Epithelial cell of proximal tubule (primary cell): ENCODE measurements at places on chromosomes 16 and 17. TPM values are rescaled to one million over a fixed set of nuclear protein-coding genes. Genes with fewer than 3 reads are reported as not detected.

DNA sequence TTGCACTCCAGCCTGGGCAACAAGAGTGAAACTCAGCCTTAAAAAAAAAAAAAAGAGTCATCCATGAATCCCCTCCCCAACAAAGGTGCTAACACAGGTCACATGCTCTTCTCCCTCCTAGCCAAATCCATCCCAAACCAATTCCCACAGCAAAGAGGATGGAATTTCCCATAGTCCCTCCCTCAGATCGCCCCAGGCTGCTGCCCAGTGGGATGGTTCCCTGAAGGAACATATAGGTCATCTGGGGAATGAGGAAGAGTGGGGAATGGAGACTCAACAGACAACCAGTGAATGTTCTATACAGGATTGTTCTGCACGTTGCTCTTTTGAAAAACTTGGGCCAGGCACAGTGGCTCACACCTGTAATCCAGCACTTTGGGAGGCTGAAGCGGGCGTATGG is 18.2 kb downstream of the LGALS3BP start:
- DNase-seq = no peak

The ICAM2 gene
- 18.4 and 19.9 TPM in 2 replicates for total RNA-seq

GRCh38 chr16:79181419-79181818 is 419.1 kb downstream of the MAF start:
- no peak for DNase-seq

DNA sequence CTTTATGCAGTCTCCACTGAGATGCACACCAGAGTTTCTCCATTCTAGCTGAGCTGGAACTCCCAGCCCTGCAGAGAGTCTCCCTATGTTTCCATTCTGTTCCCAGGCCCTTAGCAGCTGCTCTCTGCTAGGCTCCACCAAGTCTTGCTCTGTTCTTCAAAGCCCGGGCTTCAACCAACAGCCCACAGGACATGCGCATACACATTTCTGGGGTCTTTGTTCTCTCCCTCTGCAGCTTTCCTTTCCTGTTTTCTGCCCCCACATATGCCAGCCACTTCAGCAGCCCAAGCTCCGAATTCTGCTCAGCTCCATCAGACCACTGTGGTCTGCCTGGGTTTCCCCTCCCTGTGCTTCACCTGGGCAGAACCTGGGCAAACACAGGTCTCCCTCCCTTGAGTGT is 205.9 kb downstream of the CBLN1 start:
- DNase-seq = no peak

GRCh38 chr16:78292844-78293380 is 193.5 kb downstream of the WWOX start:
- DNase-seq = peak; percentile 89

GRCh38 chr17:13106171-13106570 is 88.3 kb upstream of the ELAC2 start:
- no peak for DNase-seq

DNA sequence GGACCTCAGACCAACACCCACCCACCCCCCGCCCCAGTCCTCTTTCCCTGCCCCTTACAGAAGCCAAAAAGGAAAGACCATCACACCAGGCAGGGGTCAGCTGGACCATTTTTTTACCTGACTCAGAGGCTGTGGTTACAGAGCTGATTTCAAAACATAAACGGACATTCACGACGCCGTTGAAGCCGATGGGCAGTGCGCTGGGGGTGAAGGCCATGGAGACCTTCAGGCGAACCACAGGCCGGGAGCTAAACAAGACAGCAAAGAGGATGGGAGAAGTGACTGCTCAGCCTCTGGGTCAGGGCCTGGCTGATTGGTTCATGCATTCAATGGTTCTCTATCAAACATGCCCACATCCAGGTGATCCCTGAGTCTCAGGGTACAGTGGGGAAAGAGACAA is 24.1 kb downstream of the HASPIN start:
- no peak for DNase-seq

DNA sequence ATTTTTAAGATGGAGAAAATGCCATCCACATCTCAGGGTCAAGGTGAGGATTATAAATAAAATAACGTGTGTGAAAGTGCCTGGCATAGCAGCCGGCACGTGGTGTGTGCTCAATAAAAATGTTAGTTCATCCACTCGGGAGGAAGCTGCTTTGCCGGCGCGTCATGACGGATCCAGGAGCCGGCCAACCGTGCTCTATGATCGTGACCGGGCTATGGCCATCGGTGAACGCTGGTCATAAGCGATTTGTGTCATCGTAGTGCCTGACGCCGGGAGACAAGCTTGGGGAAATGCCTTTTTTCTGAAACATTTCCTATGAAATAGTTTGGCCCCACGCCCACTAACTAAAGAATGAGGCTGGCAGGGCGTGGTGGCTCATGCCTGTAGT is 74.0 kb downstream of the CMC2 start:
- peak; percentile 40 for DNase-seq

DNA sequence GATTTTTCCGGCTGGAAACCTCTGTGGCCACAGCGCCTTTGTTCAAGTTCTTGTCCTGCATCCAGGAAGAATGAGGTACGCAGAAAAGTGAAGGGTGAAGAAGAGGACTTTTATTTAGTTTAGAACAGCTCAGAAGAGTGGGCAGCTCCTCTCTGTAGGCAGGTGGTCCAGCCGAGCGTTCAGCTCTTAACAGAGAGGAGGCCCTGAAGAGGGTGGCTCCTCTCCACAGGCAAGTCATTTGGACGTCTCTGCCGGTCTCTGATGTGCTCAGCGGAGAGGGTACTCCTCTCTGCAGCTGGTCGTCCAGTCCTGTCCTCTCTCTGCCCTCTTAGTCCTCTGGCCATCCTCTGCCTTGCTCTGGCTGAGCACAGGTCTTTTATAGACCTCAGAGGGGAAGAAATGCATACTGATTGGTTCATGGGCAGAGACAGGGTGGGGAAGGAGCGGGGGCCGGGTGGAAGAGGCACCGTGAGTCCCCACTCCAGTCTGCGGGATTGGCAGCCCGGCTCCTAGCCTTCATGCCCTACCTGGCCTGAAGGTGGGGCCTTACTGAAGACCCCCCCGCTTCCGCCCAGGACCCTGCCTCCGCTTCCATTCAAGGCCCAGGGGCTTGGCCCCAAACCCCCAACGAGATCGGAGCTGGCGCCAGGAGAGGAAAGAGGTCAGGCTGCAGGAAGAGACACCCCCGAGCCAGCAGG is 70.0 kb upstream of the NKD1 start:
- no peak for DNase-seq

The SLC13A5 gene
- total RNA-seq = not detected in 2 replicates

DNA sequence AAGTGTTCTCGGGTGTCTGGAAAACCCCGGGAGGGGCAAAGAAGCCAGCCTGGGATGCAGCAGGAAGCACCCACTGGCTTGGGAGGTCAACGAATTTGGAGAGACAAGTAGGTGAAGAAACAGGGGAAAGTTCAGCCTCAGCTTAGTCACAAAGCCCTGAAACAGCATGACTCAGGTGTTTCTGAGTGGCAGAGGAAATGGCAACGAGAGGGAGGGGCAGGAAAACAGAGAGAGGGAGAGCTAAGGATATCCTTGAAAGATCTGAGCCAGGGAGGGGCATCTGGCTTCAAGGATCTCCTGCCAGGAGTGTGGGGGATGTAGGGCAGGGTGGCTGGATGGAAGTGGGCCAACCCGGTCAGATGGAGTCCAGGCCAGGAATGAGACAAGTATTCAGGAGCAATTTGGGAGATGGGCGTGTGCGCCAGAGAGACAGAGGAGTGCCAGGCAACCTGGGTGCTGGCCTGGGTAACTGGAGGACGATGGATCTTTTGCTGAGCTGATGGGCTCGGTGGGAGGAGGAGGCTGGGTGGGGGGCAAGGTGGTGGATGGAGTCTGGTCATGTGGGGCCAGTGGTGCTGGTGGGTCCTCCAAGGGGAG is 27.2 kb downstream of the ABCC3 start:
- peak; percentile 87 for DNase-seq

The KRTAP4-3 gene
- total RNA-seq = not detected in 2 replicates

DNA sequence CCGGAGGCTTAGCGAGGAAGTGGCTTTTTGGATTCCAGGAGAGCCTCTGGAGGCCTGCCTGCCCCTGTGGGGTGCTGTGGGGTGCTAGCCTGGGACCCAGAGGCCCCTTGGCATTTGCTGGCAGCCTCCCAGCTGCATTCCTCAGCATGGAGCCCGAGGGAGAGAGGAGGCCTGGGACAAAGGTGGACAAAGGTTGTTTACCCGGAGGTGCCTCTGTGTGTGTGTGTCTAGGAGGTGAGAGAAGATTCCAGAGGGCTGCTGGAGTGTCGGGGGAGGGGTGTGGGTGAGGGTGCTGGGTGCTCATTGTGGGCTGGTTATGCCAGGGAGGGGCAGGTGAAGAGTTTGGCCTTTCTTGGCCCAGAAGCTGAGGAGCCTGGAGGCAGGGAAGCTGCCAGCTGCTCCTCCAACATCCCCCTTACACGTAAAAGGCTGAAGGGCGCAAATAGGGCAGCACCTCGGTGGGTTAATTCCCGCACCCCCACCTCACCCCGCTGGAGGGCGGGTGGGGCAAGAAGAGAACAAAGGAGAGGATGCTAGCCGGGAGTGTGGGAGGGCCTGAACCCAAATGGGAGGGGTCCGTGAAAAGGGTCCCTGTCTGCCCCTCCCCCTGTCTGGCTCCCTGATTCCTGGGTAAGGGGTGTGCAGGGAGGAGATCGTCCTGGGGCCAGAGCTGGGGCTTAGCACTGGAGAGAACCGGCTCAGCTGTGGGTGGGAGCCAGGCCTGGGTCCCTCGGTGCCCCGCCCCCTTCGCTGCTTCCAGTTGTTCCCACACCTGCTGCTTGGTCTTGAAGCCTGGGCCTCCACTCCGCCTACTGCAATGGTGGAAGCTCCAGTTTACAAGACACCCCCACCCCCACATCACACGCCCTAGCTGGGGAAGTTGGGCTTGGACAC is 9.9 kb downstream of the HEXIM2 start:
- no peak for DNase-seq

DNA sequence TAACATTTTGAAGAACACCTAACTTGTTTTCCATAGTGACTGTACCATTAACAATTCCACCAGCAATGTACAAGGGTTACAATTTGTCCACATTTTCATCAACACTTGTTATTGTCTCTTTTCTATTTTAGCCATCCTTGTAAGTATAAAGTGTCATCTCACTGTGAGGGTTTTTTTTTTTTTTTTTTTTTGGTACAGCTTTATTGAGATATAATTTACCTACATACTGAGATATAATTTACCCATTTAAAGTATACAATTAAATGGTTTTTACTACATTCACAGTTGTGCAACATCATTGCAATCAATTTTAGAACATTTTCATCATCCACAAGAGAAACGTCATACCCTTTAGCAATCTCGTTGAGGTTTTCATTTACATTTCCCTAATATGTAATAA is 17.9 kb upstream of the TMIGD1 start:
- no peak for DNase-seq

GRCh38 chr16:50857881-50858280 is 116.0 kb downstream of the CYLD start:
- no peak for DNase-seq

The SLFN14 gene
- not detected in 2 replicates for total RNA-seq

The EMC6 gene
- total RNA-seq = 25.6 and 43.7 TPM in 2 replicates

DNA sequence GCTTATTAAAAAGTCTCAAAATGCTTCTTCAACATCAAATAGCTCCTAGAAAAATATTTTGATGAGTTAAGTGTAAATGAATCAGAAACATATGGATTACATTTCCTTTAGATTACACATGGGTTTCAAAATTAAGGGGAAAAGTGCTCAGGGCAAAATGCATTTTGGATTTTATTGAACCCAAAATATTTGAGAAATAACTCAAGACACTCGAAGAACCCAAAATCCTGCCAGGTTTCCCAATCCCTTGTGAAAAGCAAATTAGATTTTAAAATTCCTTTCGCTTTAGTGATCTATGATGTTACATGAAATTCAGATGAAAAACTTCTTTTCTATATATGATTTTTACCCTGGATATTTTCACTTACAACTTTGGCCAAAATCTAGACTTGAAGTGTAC is 847.4 kb upstream of the SOX9 start:
- no peak for DNase-seq

The CLEC18A gene
- 0.58 and 0.72 TPM in 2 replicates for total RNA-seq

GRCh38 chr17:58344791-58345157 is 7.2 kb downstream of the SUPT4H1 start:
- no peak for DNase-seq

GRCh38 chr17:64781014-64781756 is 119.1 kb upstream of the SMURF2 start:
- DNase-seq = no peak

- DNase-seq = no peak
Measured at GRCh38 chr17:81159611-81160265, 5.6 kb upstream of the PVALEF start.

The DHRS7C gene
- total RNA-seq = not detected in 2 replicates

DNA sequence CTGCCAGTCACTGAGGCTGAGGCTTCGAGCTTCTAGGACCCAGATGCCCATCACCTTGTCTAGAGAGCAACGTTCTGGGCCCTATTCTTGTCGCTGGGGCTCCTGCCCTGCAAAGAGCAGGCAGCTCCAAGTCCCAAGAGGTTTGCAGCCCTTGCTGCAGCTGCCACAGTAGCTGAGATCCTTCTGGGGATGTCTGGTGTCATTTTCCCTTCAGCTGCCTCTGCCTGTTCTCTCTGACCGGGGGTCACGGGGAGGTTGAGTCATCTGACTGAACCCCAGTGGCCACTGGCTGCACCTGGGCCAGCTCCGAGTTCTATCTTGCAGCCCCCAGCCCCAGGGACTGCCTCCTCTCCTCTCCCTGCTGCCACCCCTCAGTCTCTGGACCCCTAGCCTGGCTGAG is 4.9 kb downstream of the WSCD1 start:
- DNase-seq = no peak

GRCh38 chr17:7673239-7673638 is 14.1 kb downstream of the TP53 start:
- no peak for DNase-seq

DNA sequence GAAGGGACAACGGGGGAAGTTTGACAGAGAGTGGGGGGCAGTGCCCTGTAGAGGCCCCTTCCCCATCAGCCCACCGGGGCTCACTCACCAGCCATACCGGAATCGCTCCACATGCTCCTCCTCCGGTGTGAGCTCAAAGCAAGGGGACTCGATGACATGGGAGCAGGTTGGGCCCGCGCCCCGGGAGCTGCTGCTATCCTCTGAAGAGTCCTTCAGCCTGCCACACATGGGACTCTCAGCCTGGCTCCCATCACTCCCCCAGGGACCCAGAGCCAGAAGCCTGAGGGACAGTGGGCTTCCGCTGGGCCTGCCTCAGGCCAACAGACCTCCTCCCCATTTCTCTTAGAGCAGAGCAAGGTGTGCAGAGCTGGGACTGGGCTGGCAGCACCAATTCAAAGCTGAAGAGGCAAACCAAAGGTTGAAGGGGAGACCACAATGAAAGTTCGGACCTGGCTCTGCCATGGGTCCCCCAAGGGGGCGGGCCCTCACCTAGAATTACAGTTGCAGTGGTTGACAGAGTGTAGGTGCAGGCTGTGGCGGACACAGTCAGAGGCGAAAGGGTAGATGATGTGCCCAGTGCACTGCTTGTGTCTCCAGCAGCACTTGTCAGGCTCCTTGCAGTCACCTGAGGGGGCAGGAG is 7.3 kb downstream of the PROCA1 start:
- DNase-seq = no peak

- DNase-seq = no peak
Measured at GRCh38 chr17:19295473-19296135, 58.4 kb downstream of the EPN2 start.

The GRIN2C gene
- total RNA-seq = not detected in 2 replicates

The KRT31 gene
- total RNA-seq = not detected in 2 replicates

The KRTAP4-6 gene
- total RNA-seq = not detected in 2 replicates
